ENCODE measurements at places on chromosomes 4 and X. TPM values are rescaled to one million over a fixed set of nuclear protein-coding genes. Genes with fewer than 3 reads are reported as not detected.

The KLHL4 gene
- 6.8 TPM for total RNA-seq

The SCML2 gene
- total RNA-seq = 0.59 TPM

The GAGE12F gene
- total RNA-seq = not detected

The ALAS2 gene
- not detected for total RNA-seq

Measured in smooth muscle cell of the umbilical artery (primary cell).